Urinary bladder (tissue), 4 donors: ENCODE measurements at places on chromosomes 12 and 14. TPM values are rescaled to one million over a fixed set of nuclear protein-coding genes. Genes with fewer than 3 reads are reported as not detected.

DNA sequence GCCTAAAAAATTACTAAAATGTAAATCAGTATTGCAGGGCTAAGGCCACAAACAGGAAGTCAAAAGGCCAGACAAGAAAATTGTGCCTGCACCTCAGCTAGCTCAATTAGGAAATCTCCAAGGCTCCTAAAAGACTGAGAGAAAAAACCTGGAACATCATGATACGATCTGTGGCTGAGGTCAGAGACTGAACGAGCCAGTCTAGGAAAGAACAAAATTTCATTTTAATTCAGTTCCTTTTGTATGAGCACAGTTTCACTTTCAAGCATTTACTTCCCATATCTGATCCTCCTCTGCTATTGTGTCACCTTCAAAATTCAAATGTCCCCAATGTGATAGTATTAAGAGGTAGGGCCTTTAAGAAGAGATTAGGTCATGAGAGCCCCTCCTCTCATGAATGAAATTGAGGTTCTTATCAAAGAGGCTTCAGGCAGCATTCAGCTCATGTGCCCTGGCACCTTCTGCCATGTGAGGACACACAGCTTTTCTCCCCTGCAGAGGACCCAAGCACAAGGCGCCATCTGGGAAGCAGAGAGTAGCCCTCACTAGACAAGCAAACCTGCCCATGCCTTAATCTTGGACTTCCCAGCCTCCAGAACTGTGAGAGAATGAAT lies 14.8 kb downstream of the PRKAB1 start:
- no peak for DNase-seq

- no peak for DNase-seq
Observed at GRCh38 chr12:82474798-82475184, 116.5 kb downstream of the METTL25 start.

DNA sequence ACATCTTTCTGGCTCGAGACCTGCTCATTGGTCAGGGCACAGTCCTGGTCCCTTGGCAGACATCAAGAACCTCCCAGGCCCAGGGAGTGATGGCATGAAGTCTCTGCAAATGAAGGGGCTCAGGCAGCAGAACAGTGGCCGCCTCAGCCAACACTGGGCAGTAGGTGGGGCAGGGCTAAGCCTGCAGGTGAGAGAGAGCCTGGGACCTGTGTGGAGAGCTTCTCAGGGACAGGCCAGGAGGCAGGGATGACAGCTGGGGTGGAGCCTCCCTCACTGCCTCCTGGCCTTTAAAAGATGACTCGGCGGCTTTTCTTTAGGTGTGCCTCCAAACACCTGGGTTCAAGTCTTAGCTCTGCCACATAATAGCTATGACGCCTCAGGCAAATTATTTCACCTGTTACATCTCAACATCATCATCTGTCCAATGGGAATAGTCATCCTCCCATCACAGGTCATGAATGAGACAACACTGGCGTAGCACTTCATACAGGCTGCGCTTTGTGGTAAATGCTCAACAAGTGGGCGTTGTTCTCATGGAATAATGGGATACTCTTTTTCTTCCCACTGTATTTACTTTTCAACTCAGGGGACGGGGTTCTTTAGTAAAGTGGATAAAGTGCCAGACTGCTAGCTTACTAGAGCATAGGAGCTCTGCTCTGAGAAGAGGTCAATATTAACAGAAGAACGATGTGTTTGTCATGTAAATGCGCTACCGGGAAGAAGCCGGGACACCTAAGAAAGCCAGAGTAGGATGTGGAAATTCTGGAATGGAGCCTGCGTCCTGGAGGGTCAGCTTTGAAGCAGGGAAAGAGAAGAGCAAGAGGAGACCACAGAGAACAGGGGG lies 277.4 kb downstream of the FOXN3 start:
- no peak for DNase-seq

- no peak for DNase-seq
Observed at GRCh38 chr12:61250303-61250702, 1009.9 kb upstream of the USP15 start.

The RHEBL1 gene
- total RNA-seq = not detected

The ATP2A2 gene
- total RNA-seq = 138 TPM
